Activated CD4-positive, alpha-beta memory T cell treated with anti-CD3 and anti-CD28 coated beads for 36 hours (primary cell): ENCODE measurements at places on chromosomes 2 and 18.

GRCh38 chr2:238220274-238220891 lies 16.9 kb upstream of the ILKAP start:
- no peak for DNase-seq

GRCh38 chr2:139872032-139872431 lies 1091.8 kb upstream of the NXPH2 start:
- DNase-seq, result no peak

DNA sequence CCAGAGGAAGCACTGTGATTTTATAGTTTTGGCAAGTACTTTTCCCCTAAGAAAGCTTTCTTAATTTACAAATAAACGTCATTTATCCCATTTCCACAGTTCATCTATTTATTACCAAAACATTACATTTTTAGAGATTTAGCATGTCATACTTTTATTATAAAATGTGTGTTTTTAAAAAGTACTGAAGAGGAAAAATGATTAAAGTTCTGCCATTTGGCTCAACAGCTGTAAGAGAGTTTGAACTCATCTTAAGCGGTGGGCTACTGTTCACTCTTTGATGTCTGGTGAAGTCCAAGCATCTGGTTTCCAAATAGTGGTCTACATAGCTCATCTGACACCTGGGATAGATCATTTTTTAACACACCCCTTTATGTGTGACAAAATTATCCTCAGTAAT lies 51.3 kb upstream of the TANC1 start:
- DNase-seq, result no peak

- DNase-seq, result no peak
Measured at GRCh38 chr2:59986511-59986910, 566.9 kb downstream of the BCL11A start.

GRCh38 chr2:58054264-58054663 lies 7.7 kb downstream of the VRK2 start:
- DNase-seq, result no peak

DNA sequence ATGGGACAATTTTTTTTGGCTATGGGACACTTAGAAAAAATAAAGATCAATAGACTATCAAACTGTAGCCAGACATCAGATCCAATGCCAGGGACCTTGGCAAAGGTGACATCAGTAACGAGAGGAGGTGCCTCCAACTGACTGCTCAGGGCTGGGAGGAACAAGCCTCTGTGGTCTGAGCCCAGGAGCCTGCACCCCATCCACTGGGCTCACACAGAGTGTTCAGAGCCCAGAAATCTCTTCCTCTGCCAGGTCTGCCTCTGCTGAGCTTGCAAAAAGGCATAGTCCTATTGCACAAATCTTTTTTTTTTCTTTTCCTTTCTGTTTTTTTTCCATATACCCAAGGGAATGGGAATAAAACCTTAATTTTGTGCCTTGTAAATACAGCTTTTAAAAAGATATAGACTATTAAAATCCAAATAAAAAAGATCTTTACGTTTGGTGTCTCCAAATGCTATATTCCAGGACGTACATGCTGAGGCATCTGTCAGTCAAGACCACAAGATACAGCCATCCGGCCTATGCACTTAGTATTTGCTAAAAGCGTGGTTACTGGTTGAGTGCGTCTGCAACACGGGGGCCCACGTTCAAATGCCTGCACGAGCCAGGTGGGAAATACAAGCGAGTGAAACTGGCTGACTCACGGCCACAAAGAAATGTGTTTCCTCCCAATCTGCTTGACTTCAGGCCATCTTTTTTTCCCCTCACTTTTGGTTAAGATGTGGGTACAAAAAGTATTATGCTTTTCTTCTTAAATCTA lies 7.8 kb upstream of the ARHGAP25 start:
- peak; percentile 93 for DNase-seq

- no peak for DNase-seq
Measured at GRCh38 chr2:235592430-235592829, 98.6 kb downstream of the AGAP1 start.

DNA sequence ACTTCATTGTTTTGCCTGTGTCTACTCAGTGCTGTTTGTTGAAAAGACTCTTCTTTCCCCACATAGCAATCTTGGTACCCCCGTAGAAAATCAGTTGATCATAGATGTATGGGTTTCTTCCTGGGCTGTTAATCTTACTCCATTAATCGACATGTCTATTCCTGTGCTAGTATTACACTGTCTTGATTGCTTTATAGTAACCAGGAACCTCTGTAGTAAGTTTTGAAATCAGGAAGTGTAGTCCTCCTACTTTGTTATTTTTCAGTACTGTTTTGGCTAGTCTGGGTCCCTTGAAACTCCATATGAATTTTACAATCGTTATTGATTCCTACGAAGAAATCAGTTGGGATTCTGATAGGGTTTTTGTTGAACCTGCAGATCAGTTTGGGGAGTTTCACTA lies 78.8 kb upstream of the FAM136A start:
- no peak for DNase-seq

GRCh38 chr2:84888401-84889276 lies 7.8 kb upstream of the TRABD2A start:
- peak; percentile 71 for DNase-seq

- no peak for DNase-seq
Measured at GRCh38 chr2:65198737-65199136, 28.9 kb upstream of the ACTR2 start.

DNA sequence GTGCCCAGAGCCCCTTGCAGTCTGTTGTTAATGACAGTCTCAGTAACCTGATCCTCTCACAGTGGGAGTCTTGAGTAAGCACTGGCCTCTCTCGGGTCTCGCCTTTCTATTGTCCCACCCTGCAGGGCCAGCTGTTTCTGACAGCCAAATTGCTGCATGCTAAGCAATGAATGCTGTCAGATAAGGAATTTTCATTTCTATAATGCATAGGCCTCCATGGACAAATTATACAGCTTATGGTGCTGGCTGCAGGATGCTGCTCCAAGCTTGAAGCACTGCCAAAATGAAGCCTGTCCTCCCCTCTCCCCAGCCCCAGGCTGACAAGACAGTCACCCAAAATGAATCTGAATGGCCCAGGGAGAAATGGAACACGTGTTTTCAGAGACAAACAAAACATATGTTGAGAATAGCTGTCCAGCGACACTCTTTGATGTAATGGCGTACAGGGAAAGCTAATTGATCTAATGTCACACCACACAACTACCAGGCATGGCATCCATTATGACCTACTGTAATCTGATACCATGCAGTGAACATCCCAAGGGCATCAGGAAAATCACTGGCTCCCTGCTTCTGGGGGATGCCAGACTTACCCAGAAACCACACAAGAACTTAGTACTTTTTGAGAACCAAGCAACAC lies 36.8 kb downstream of the ACVR1 start:
- DNase-seq, result no peak

DNA sequence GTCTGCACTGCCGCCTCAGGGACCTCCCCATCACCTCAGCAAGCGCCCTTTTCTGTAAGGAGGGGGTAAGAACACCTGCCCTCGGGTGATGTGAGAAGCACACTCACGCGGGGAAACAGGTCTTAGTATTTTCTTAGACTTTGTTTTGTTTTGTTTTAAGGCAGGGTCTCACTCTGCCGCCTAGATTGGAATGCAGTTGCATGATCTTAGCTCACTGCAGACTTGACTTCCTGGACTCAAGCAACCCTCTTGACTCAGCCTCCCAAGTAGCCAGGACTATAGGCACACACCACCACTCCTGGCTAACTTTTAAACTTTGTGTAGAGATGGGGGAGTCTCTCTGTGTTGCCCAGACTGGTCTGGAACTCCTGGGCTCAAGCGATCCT lies 37.1 kb downstream of the RAMP1 start:
- no peak for DNase-seq

GRCh38 chr2:123521854-123522253 lies 503.2 kb upstream of the CNTNAP5 start:
- no peak for DNase-seq

GRCh38 chr18:50775726-50776125 lies 44.1 kb downstream of the MRO start:
- no peak for DNase-seq

DNA sequence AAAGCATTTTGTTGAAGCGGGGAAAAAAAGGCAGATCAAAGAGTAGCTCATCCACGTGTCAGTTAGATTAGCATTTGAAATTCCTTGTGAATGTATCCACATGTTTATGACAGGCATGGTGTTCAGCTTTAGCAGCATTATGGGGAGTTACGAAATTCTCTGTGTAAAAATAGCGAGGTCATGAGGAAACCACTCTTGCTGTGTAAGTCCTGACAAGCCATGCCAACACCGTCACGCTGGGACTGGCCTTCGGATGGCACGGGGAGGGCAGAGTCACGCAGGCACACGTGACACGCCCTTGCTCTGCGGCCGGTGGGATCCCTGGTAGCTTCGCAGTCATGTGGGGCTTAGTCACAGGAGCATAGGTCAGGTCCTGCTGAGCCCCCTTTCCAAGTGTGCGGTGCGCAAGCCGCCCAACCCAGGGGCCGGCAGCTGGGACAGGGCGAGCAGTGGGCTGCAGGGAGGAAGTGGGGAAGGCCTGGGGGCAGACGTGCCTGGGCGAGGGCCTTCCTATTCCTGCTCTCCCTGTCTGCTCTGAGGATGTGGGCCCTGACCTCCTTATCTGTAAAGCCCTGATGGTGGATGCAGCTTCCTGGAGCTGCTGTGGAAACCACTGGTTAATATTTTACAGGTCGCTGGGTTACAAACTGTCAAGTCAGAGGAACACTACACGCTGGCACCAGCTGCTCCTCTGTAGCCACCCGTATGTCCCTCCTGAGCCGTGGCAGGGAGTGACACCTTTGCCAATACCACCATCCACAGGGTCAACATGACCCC lies 18.0 kb downstream of the MBP start:
- peak; percentile 20 for DNase-seq

DNA sequence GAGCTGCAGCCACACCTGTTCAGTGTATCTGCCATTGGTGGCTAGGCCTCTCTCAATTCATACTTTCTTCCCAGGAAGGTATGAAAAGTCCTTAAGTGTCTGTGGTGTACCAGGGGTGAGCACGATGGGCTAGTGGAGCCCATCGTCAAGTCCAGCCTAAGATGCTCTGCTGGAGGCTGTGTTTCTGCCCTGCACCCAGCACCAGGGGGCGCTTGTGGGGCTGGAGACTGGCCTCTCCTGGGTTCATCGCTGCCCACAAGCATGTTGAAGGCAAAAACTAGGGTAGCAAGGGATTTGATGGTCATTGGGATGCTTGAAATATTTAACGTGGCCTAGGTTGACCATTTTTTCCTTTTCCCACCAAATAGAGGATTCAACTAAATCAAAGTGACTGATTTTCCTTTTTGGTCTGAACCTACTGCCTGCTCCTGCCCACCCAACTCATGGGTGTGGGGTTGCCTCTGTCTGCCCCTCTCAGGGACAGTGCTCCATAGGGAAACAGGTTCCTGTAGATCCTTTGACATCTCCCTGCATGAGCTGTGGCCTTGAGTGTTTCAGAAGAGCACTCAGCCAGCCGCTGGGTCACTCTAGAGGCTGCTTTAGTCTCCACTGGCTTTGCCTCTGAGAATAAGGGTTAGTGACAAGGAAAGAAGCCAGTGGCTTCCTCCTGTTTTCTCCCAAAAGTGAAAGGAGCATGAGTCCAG lies 59.0 kb downstream of the TPGS2 start:
- peak; percentile 24 for DNase-seq

DNA sequence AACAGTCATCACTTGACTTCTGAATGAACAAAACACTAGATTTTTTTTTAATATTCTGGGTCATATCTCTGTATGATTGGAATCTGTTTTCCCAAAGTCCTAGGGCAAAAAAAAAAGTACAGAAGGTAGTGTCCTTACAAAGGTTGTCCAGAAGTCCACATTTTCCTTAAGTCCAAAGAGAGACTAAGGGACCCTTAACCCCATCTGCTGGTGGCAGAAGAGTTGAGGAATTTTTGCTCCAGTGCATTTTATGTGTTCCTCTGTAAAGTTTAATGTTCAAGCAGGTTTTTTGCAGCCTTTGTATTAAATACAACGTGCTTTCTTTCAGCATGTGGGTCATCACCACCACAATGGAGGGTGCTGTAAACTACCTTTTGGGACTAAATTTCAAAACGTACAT lies 215.9 kb downstream of the SP3 start:
- no peak for DNase-seq

DNA sequence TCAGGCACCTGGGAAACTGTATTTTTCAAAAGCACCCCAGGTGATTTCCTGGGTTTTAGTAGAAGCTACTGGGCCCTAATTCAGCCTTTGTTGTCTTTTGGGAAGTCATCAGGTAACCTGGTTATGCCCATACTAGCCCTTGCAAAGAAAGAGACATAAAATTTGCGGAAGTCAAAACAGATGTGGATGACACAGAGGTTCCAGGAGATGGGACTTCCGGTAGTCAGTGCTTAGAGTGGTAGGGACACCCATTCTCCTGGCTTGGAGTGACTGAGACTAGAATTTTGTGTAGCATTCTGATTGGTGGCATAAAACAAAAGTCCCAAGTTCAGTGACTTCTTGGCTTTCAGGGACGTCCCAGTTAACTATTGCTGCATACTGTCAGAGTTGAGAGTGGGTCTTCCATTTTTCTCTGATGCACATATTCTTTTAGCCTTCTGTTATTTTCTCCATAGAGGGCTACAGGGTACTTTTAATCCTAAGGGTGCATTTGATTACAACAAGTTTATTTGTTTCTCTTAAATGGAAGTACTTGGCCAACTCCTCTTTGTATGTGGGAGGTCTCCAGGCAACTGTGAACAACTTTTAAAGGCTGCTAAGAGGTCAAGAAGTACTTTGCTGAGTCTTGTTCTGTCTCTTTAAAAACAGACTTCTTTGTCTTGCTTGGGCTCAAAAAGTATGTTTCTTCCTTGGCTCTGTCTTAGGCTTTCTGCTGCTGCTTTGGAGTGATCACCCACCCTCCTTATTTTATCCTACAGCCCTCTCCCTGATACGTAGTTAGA lies 8.8 kb downstream of the NAB1 start:
- DNase-seq, result no peak

- DNase-seq, result no peak
Measured at GRCh38 chr2:121705958-121706357, 30.7 kb downstream of the NIFK start.

- DNase-seq, result no peak
Measured at GRCh38 chr18:70154591-70155194, 50.8 kb downstream of the RTTN start.

DNA sequence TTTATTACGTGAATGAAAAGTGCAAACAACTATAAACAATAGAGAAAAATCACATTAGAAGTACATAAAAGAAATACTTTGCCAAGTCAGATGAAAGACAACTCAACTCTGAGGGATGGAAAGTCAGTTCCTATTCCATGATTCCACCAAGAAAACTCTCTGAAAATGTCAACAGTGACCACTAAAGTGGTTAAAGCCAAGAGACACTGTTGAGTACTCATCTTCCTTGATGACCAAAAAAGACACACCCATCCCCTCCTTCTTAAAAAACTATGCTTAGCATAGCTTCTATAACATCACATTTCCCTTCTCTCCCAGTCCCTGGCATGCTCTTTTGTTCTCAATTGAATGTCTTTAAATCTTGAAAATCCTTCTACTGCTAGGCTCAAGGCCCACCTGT lies 160.0 kb downstream of the TCF4 start:
- no peak for DNase-seq

GRCh38 chr2:43127208-43127940 lies 99.0 kb downstream of the ZFP36L2 start:
- DNase-seq, result peak; percentile 93
